ENCODE measurements at places on chromosomes 11 and 22.

- DNase-seq = no peak
These were observed 16.7 kb downstream of the RRP8 start for GRCh38 chr11:6586434-6587359.

- DNase-seq = no peak
These were observed 17.3 kb upstream of the TPP1 start for GRCh38 chr11:6636480-6636879.

DNA sequence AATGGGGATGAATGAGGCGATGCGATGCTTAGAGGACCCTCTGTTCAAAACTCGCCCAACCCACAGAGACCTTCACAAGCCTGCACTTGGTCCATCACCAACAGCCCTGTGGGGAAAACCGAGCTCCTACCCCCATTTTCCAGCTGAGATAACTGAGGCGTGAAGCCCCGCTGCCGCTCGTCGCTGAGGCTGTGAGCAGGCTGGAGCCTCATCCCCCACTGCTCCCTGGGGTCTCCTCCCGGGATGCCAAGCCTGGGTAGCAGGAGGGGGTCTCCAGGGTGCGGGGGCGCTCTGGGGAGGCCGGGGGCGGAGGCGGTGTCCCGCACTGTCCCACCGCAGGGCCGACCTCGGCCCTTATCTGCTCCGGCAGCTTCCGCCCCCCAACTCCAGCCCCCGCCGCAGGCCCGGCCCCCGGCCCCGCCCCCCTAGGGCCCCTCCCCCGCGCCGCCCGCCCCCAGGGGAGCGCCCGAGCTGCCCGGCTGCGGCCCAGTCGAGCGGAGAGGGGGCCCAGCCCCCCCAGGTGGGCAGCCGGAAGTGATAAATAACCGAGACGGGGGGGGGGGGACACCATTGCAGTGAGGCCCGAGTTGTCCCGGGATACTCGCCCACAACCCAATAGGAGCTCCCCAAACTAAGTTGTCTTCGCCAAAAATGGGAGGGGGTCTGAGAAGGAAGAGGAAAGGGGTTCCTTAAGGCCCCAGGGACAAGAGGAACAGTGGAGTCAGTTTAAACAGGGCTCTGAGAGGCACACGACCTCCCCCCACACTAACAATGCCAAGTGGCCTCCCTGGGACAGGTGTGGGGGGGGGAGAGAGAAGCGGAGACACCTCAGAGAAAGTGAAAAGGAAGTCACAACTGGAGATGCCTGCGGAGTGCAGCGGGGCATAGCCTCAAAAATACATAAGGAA, 8.3 kb upstream of the SLC39A13 start:
- no peak for DNase-seq

DNA sequence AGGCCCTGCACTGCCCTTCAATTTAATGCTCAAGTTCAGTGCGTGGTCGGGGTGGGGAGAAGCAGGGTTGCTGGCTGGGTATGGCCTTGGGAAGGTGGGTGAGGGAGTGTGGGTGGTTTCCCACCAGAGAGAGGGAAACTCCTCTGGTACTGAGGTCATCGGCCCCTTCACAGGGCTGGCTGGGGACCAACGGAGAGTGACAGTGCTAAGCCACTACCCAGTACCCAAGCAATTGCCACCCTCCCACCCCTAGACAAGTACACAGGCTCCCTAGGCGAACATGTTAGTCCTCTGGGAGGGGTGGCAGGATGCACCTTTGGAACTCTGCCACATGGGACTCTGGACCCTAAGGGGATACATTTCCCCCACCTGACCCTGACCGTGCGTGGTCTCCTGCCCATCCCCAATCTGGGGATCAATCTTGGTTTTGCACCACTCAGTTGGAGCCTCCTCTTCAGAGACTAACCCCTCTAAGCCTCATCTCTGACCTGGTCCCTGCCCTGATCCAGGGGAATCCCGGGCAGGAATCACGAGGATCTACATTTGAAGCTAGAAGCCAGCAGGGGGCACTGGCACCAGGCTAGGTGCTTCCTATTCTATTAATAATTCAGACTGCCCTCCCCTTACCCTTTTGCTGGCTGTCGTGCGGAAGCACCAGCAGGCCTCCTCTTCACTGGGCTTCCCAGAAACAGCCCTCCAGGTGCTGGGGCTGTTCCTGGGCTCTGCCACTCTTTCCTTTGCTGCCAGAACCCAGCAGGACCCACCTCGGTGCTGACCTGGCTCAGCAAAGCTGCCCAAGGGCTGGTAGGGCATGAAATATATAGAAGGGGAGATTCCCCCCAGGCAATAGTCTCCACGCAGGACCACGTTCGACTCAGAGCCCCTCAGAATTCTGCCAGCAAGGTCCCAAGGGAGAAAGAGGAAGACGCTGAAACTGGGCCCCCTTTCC, 377.7 kb downstream of the TENM4 start:
- peak; percentile 43 for DNase-seq

GRCh38 chr11:111675891-111676290, 73.6 kb downstream of the SIK2 start:
- DNase-seq = no peak

DNA sequence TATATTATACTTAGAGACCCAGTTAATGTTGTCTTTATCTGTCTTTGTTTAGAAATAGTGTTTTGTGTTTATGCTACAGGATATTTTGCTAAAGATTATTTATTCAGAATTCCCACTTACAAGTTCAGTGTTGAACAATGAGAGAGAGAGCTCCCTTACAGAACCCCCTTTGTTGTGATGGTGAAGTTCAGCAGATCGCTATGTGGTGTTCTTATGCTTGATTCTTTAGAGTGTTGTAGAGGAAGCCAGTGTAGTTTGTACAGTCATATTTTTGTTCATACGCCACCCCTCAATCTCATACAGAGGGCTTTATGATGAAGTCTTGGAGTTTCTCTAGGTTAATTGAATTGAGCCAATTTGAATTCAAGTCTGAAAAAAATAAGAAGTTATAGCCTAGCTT, 150.2 kb downstream of the TMEM135 start:
- no peak for DNase-seq

DNA sequence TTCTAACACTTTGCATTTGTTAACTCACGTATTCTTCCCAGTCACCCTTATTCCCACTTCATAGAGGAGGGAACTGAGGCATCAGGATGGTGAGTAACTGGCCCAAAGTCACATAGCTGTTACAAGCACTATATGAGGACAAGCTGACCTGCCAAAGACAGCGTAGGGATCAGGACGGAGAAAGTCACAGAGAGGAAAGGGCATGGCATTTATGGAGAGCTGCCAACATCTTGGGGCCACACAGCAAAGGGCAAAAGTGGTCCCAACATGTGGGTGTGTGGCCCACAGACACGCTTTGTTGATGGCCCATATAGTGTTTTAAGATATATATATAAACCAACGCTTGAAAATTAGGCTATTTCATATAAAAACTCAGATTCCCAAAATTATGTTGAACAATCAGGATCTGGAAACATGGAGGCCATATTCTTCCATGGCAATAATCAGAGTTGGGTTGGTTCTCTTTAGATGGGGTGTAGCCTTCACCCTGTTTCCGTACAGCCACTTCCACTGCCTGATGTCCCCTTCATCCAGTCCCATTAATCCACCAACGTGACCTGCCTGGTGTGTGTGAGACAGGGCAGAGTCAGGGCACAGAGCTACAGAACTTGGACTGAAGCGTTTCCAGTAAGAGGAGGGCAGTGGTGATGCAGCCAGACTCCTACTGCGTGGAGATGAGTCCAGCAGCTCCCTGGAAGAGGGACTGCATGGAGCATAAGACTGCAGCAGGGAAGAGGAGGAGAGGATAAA, 39.9 kb upstream of the CD5 start:
- DNase-seq = no peak

- DNase-seq = no peak
These were observed 11.3 kb downstream of the CUL5 start for GRCh38 chr11:108019870-108020540.

GRCh38 chr11:61417670-61418069, 12.1 kb downstream of the CPSF7 start:
- peak; percentile 59 for DNase-seq

DNA sequence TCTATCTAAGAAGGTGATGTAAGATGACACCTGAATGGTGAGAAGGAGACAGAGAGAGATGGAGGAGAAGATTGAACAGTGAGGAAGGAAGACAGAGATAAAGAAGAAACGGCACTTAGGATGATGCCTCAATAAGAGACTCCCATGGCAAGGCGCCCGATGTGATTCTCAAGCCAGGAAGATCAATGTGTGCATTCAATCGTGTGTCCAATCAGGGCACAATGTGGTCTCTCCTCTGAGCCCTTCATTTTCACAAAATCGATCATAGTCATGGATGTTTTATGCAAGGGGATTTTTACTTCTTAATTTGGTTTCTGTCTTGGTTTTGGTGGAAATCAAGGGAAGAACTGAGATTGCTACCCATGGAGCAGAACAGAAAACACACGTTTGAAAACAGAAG, 19.9 kb upstream of the TMPRSS13 start:
- DNase-seq = no peak

DNA sequence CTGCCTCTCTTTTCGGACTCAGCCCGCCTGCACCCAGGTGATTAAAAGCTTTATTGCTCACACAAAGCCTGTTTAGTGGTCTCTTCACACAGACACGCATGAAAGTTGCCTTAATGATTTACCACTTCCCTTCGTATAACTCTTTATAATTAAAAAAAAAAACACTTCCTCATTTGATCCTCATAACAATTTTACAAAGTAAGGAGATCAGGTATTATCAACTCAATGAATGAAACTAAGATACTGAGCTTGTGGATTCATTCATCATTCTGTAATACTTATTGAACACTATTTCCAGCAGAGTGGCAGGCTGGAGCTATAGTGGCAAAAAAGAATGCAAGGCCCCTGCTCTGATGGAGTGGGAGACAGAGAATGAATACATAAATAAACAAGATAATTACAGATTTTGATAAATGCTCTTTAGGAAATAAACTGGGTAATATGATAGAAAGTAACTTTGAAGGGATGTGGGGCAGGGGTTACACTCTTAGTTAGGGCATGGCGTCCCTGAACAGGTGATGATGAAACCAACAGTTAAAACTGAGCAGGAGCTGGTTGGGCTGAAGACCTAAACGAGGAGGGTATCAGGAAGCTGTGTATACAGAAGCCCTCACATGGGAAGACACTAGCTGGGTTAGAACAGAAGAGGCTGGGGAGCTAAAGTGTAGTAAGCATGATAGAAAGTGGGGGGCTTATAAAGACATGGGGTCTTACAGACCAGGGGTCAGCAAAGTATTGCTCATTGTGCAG, 5.4 kb upstream of the CRTAM start:
- DNase-seq = no peak

DNA sequence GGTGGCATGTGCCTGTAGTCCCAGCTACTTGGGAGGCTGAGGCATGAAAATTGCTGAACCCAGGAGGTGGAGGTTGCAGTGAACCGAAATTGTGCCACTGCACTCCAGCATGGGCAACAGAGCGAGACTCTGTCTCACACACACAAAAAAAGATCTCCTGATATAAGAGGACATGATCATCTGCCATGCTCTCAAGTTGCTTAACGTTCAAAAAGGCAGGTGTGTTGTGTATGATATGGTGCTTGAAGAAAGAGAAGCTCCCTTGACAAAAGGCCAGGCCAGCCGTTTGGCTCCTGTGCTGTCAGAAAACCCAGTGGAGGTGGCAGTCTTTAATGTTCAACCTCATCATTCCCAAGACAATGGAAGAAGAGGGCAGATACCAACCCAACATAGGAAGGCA, 117.3 kb upstream of the PLET1 start:
- no peak for DNase-seq

GRCh38 chr11:92626624-92627023, 342.8 kb upstream of the MTNR1B start:
- no peak for DNase-seq

DNA sequence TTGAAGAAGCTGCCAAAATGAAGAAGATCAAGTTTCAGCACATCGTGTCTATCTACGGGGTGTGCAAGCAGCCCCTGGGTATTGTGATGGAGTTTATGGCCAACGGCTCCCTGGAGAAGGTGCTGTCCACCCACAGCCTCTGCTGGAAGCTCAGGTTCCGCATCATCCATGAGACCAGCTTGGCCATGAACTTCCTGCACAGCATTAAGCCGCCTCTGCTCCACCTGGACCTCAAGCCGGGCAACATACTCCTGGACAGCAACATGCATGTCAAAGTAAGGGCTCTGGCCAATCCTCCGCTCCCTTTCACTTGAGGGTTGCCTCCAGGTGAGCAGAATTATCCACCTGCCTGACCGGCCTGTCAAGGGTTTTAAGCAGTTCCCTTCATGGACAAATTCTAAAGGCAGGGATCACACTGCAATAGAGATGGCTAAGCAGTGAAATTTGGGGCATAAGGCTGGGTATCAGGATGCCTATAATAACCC, 6.0 kb downstream of the ANKK1 start:
- no peak for DNase-seq

GRCh38 chr11:130423541-130424142, 4.8 kb downstream of the ADAMTS8 start:
- DNase-seq = no peak

DNA sequence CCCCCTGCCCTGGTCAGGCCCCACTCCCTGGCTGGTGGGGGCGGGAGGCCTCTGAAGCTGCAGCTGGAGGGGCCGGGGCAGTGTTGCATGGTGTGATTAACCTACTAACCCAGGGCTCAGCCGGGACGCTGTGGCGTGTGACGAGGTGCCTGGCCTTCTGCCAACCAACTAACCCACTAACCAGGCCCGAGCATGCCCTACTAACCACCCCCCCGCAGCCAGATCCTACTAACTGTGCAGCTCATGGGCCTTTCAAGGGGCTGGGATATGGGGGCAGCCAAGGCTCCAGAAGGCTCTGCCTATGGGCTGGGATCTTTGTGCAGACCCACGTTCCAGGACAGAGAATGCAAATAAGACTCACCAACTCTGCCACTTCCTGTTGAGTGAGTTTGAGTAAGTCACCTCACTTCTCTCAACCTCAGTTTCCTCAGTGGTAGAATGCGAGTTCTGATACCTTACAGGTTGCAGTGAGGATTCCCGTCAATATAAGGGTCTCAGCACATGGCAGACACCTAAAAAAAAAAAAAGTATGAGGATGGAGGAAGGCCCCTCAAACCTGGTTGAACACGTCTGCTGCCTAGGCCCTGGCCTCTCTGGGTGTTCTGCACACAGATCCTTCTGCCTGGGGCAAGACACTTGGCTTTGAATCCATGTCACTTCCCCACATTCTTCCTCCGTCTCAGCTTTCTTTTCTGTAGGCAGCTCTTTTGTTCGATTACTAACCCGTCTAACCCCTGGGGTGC, 14.1 kb downstream of the MIAT start:
- DNase-seq = no peak

DNA sequence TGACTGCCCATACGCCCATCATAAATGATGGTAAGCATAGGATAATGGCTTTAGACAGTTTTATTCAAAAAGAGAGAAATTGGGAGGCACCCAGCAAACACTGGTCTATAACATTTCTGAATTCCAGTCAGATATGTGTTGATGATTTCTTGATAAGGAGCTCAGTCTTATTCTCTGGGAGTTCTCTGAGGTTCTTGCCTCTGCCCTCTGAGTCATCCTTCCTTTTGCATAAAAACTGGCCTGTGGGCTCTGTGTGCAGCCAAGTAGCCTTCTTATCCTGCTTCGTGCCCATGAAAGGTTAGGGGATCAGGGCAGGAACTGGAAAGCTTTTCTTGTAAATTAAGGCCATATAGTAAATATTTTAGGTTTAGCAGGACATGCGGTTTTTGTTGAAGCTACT, 48.9 kb downstream of the FAR1 start:
- no peak for DNase-seq

- no peak for DNase-seq
These were observed 59.1 kb upstream of the FGF3 start for GRCh38 chr11:69878144-69878883.

- no peak for DNase-seq
These were observed 5.1 kb downstream of the TTC38 start for GRCh38 chr22:46272762-46273431.

- DNase-seq = no peak
These were observed 4.7 kb downstream of the DGCR8 start for GRCh38 chr22:20084547-20085413.

All from suppressor macrophage (primary cell).